Jurkat, Clone E6-1 (cell line): ENCODE measurements at places on chromosomes 5 and 9.

DNA sequence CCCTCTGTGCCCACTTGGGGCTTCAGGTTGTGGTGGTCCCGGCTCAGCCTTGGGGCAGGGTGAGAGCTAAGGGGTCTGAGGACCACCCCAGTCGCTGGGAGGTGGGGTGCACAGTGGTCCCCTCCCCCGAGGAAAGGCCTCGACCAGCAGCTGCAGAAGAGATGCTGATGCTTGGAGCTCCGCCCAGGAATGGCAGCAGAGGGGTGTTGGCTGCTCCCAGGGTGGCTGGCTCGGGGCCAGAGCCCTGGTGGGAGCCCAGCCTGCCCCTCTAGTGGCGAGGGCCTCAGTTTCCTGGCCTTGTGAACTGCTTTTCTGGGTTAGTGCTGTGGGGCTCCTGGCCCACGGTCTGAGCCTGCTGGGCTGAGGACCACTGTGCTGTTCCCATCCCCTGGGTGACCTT, 1.2 kb downstream of the DIPK1B start:
- DNase-seq, result no peak

DNA sequence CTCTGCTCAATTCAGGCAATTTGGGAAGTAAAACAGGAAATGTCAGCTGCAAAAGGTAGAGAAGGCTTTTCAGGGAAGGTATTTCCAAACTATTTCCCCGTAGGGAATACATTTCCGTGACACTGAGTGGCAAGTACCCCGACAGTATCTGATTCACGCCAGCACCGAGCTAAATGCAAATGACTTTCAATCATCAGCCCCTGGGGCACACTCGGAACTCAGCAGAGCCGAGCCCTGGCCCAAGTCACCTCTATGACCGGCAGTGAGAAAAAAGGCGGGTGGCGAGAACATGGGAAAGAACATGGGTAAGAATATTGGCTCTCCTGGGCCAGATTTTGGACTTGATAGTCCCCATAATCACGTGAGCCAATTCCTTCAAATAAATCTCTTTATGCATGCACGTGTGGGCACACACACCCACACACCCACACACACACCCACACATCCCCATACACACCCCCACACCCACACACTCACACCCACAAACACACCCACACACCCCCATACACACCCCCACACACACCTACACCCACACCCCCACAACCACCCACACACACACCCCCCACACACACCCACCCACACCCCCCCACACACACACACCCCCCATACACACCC, 43.0 kb downstream of the COL23A1 start:
- no peak for DNase-seq

GRCh38 chr5:20307391-20307790, 319.4 kb upstream of the CDH18 start:
- no peak for DNase-seq

DNA sequence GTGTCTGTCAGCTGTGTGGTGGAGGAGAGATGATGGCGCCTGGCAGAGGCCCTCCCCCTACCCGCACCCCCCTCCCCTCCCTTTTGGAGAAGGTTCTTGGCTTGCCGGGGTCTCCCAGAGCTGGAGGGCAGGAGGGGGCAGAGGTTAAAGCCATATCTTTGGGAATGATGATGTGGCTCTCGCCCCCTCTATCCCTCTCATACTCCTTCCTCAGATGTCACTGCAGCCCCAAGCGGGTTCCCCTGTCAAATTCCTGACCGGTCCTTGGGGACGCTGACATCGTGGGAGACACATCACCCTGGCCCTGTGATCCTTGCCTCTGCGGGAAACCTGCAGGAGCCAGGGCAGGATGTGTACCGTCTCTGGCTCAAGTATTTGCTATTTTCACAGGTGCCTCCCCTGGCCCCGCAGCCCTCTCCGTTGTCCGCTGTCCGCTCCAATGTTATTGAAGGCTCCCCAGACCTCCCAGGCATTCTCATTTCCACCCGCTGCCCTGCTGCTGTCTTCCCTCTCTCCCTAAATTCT, 109.5 kb downstream of the FOXD1 start:
- no peak for DNase-seq

DNA sequence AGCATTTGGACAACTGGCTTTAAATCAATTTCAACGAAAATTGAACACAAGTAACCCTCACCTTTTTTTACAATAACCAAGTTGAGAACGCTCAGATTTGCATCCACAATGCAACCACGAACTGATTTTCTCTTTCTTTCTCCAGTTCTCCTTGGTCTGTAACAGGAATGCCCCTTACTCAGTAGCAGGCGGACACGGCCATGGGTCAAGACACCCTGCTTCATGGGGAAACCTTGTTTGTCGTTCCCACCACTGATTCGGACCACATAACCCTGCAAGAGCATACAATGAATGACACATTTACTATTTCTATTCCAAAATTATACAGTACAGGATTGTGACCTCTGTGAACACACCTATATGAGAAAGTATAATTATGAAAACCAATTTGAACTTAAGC, 1.4 kb downstream of the RPS6 start:
- DNase-seq, result no peak

DNA sequence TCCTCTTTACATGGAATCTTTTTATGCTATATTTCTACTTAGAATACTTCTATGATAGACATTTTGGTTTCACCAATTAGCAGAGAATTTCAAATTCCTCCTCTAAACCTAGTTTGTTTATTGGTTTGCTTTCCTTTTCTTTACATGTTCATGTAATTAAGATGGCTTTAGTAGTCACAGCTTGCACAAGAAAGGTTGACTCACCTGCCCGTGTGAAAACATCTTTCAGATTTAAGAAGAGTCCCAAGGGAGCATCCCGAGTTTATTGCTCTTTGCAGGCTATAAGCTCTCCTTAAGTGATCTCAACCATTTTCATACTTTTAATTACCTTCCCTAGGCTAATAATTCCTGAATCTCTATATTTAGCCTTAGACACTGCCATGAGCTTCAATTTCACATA, 28.9 kb downstream of the TYRP1 start:
- DNase-seq, result no peak

DNA sequence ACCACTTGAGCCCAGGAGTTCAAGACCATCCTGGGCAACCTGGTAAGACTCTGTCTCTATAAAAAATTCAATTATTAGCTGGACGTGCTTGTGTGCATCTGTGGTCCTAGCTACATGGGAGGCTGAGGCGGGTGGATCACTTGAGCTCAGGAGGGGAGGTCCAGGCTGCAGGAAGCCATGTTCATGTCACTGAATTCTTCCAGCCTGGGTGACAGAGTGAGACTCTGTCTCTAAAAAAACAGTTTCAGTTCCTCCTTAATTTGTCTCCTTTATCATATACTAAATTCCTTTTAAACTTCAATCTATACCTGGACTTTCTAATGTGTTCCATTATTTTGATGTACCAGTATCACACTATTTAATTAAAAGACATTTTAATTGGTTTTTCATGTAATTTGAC, 422.2 kb upstream of the TLE4 start:
- no peak for DNase-seq

DNA sequence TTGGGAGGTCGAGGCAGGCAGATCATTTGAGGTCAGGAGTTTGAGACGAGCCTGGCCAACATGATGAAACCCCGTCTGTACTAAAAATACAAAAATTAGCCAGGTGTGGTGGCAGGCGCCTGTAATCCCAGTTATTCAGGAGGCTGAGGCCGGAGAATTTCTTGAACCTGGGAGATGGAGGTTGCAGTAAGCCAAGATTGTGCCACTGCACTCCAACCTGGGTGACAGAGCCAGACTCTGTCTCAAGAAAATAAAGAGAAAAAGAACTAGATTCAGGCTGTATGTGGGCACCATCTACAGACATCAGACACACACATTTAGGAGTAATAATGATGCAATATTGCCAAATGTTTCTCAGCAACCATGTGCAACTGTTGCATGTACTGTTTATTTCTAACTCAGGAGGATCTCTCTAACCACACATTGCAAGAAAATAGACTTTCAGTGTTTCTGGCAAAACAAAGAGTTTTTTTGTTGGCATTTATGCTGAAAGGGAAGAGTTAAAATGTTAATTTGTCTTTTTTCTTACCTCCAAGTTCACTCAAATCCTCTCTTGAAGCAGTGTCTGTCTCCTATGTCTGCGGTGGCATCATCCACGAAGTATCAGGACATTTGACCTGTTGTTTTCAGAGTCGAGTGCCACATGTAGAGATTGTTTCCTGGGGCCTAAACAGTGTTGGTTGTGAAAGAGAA, 5.1 kb upstream of the ORM1 start:
- no peak for DNase-seq

- no peak for DNase-seq
Measured at GRCh38 chr9:126417684-126418083, 91.1 kb downstream of the MVB12B start.

GRCh38 chr5:9042241-9042640, 503.6 kb downstream of the SEMA5A start:
- no peak for DNase-seq

DNA sequence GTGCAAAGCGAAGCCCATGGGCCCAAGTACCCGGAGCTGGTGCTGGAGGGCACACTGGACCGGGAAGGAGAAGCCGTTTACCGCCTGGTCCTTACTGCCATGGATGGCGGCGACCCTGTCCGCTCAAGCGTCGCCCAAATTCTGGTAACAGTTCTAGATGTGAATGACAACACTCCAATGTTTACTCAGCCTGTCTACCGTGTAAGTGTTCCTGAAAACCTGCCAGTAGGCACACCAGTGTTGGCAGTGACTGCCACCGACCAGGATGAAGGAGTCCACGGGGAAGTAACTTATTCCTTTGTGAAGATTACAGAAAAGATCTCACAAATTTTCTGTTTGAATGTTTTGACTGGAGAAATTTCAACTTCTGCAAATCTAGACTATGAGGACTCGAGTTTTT, 936 bp downstream of the PCDHGA6 start:
- DNase-seq, result no peak

GRCh38 chr9:30935730-30936129, 1448.7 kb upstream of the ACO1 start:
- DNase-seq, result no peak

DNA sequence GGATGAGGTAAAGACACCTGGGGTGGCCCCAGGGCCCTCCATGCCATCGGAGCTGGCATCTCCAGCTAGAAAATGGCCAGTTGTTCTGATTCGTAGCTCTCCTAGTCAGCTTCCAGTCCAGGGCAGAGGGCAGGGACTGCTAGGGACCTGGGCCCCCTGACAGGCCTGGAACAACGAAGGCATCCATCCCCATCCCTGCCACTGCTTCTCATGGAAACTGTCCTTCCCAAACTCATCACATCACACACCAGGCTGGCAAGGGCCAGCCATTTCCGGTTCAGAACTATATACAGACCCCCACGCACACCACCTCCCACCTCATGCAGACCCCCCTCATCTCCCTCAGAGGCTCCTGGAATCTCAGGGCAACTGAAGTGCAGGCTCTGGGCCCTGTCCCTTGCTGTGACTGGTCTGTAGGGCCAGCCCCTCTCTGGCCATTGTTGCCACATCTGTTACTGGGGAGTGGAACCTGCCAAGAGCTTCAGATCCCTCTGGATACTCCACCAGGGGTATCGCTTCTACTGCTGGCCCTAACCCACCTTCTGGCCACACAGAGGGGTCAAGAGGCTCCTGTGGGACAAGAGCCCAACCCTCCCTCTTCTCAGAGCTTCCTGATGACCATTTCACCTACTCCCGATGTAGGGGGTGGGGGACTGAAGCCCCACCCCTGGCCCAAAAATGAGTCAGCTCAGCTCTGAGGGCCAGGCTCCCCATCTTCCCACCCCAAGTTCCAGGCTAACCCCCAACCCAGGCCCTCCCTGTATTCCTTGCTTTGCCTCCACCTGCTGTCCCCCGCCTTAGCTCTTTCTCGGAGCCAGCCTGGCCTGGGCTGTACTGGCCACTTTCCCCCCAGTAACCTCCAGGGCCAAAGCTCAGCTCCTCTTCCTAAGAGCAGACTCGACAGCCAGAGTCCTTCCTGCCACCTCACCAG, 1.2 kb upstream of the MZB1 start:
- DNase-seq, result no peak

DNA sequence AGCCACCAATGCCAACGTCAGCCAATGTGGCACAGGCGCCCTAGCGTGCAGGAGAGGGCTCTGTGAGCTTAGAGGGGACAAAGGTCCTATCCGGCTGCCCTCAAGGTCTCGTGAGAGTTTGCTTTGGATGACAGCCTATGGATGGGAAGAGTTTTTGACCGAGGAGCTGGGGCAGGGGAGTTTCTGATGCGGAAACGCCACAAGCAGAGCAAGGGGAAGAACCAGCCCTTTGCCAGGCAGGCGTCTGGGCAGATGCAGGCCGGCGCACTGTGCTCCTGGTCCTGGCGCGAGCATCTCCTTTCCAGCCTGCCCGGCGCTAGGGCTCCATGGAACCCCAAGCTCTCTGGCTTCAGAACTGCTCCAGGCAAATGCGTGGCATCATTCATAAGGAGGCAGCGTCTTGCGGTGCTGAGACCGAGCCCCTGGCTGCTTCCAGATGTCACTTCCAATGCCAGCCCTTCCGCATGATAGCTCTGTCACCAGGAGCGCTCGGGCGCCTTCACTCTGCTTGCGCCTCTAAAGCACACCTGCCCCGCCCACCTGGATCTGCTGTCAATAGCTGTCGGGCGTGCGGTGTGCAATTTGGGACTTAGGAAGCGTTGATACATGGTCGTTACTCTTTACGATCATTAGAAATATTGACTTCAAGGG, 374.9 kb upstream of the IRX1 start:
- no peak for DNase-seq

- no peak for DNase-seq
Measured at GRCh38 chr5:123752552-123753179, 240.7 kb downstream of the CSNK1G3 start.

DNA sequence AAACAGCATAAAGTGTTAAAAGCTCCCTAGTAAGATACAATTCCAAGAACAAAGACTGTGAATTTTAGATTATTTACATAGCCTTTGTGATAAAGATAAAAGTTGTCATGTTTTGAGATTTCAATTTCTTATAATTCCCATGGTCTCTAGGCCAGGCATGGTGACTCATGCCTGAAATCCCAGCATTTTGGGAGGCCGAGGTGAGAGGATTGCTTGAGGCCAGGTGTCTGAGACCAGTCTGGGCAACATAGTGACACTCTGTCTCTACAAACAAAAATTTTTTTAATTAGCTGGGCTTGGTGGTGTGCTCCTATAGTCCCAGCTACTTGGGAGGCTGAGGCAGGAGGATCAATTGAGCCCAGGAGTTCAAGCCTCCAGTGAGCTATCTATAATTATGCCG, 48.1 kb downstream of the BDP1 start:
- DNase-seq, result no peak

DNA sequence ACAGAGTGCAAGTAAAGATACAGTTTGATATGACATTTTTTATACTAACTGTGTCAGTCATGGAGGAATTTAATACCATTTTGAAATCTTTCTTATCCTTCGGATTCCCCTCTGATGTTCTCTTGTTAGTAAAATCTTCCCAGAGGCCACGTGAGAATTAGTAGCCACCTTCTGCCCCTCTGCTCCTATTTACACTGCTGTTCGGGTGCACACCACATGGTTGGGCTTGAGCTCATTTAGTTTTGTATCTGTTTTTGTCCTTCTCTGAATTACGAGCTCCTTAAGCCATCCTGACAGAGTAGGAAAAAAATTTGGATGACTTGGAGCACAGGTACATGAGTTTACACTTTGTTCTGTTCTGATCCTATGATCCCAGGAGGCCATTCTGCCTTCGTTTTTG, 109.7 kb downstream of the SV2C start:
- DNase-seq, result no peak

- no peak for DNase-seq
Measured at GRCh38 chr9:125986966-125987365, 239.8 kb downstream of the PBX3 start.
